ENCODE measurements at places on chromosomes 5 and 9.

DNA sequence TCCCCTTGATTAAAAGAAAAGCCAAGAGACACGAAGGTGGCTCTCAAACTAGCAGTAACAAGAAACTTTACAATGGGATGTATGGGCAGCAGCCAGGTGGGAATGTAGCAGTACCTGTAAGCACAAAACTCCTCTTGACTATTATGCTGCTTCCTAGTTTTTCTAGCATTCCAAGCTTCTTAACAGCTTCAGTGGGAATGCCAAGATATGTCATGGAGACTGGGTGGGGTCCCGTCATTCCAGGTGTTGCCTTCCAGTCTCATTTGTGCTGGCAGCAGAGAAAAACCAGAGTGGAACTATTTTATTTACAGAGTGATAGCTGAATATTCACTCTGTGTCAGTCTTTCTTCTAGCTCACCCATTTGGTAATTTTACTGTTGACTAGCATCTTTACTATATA lies 236.6 kb downstream of the ARL15 start:
- DNase-seq = no peak

- DNase-seq = no peak
Measured at GRCh38 chr9:27582794-27583193, 9.5 kb upstream of the C9orf72 start.

DNA sequence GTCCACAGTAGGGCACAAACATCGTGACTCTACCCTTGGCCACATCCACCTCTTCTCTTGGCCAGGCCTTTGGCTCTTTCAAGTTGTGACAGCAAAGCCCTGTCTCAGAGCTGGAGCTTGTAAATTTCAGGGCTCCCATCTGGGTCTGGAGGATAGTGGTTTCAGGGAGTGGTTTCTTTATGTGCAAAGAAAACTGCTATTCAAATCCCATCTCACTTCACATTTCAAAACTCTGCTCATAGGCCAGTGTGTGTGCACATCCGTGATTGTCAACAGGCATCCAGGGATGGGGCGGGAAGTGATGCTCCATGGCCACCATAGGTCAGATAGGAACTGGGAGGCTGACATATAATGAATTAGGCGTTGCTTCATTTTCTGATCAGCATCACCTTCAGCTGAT lies 107.8 kb upstream of the IL12B start:
- no peak for DNase-seq

- no peak for DNase-seq
Measured at GRCh38 chr9:120191141-120191540, 388.8 kb downstream of the CDK5RAP2 start.

GRCh38 chr5:89287964-89288363 lies 405.0 kb upstream of the MEF2C start:
- no peak for DNase-seq

GRCh38 chr9:94913550-94913949 lies 187.1 kb downstream of the AOPEP start:
- DNase-seq = no peak

DNA sequence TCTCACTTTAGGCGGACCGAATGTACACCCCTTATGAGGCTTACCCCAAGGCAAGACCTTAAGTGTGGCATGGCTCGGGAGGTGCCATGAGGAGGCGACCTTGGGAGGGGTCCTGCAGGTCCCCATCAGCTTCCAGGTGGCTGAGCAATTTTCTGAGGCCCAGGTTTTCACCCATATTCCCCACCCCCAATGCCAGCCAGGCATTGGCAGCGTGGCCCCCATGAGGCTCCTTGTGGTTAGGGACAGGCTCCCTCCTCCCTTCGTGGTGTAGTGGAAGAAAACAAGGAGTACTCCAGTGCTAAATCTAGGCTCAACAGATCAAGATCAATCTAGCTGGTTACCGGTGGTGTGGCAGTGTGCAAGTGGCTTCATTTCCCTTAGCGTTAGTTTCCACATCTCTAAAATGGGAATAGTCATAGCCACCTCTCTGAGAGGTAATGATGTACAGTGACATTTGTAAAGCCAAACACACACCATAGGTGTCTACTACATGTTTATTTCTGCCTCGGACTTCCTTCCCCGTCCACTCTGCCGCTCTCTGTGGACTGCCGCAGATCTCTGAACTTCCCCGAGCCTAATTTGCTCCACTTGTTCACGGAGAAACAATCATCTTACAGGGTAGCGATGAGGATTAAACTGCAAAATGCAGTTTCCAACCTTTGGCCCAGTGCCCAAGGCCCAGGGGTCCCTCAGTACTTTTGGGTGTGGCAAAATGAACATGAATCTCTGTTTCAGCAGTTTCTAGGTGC lies 8.4 kb downstream of the LHX2 start:
- no peak for DNase-seq

GRCh38 chr5:177233206-177233605 lies 70.3 kb downstream of the RAB24 start:
- no peak for DNase-seq

DNA sequence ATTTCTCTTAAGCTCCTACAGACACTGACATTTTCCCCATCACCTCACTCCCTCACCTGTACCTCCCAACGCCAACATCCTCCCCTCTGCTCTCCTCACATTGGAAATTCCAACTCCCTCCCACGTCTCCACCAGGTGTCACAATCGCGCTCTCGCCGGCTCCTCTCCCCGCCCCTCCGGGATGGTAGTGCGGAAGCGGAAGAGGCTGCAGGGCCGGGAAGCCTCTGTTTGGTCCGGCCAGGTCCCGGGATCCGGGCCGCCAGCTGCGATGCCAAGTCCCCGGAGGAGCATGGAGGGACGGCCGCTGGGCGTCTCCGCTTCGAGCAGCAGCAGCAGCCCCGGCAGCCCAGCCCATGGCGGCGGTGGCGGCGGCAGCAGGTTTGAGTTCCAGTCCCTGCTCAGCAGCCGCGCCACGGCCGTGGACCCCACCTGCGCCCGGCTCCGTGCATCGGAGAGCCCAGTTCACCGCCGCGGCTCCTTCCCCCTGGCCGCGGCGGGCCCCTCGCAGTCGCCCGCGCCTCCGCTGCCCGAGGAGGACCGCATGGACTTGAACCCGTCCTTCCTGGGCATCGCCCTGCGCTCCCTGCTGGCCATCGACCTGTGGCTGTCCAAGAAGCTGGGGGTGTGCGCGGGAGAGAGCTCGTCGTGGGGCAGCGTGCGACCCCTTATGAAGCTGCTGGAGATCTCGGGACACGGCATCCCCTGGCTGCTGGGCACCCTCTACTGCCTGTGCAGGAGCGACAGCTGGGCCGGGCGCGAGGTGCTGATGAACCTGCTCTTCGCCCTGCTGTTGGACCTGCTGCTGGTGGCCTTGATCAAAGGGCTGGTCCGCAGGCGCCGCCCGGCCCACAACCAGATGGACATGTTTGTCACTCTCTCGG lies at the start of gene PLPP6:
TSS of gene PLPP6 (plus strand) at position 187 of the 881 bp plus-strand sequence. CDS start at position 269, 82 bp downstream.
- no peak for DNase-seq

GRCh38 chr9:114880291-114880745 lies 50.1 kb downstream of the TNFSF8 start:
- no peak for DNase-seq

- no peak for DNase-seq
Measured at GRCh38 chr5:18503797-18504328, 869.6 kb downstream of the TAF11L14 start.

DNA sequence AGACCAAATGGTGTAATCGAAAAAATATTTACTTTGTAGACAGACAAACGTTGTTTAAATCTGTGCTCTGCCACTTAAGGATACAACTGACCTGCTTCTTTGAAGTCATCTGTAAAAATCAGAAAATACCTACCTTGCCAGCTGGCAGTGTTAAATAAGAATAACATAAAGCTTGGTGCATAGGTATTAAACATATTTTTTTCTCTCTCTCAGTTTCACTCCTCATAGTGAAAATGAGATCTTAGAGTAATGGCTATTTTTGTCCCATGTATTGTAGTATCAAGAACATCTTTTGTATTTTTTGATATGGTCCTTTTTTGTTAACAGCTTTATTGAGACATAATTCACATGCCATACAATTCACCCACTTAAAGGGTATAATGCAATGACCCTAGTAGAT lies 17.9 kb upstream of the RANBP17 start:
- no peak for DNase-seq

DNA sequence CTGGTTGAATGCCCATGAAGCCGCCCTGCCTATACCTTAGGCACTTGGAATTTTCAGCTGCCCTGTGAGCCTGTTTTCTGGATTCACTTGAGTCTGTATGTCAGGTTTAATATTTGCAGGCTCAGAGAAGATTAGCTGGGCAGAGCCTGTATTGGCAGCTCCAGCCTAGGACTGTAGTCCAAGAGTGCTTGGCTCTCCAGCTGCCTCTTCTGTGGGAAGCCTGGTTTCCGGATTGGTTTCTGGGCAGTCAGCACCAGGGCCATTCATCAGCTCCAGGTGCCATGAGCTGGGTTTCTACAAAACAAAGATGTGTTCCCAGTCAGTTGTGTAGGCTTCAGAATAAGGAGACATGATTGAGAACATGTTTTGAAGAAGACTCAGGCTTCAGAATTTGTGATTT lies 90.1 kb downstream of the ARHGAP26 start:
- no peak for DNase-seq

DNA sequence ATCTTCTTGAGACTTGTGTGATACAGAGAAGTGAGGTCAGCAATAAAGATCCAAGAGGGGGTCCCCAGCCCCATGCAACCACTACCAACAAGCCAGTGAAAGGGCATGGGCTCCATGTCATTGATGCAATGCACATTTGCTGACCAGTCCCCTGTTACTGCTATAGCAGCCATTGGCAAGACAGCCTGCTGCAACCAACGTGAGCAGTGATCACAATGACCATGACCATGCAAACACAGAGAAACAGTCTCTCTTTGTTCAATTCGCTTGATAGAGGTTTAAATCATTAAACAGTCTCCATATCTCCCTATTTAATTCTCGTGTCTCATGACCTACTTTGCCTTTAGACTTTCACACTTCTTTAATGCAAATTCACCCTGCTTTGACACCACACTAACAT lies 30.0 kb upstream of the FOXB2 start:
- DNase-seq = no peak

DNA sequence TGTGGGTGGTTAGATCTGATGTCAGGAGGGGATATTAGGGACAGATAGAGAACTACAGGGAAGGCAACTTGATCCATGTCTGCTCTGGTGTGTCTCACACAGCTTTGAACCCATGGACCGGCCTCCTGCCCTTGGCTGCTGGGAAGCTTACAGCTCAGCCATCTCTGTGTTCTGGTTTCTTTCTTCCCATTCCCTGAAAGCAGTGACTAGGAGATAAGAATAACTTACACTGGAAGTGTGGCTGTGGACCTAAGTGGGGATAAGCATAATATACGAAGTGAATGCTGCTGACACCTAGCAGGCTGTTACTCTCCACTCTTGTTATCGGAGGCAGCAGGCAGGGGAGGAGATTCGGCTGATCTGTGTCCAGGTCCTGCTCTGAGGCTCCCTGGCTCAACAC lies 282.3 kb upstream of the TUT7 start:
- DNase-seq = no peak

- DNase-seq = no peak
Measured at GRCh38 chr9:31112491-31112890, 1272.0 kb upstream of the ACO1 start.

DNA sequence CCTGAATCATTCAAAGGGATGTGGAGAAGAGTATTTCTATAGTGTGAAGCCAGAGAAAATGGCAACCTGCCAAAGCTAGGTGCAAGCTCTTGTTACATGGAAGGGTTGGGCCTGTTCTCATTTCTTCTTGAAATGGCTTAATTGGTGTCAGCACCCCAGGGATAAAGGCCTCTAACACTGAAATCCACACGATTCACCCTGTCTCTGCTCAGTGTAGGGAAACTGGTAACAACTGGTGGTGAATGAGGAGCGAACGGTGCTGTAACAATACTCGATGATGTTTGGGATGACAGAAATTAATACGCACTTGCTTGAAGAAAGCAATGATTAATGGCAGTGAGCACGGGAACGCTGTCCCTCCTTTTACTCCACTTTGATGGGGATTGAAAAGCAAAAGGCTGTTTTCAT lies 16.2 kb downstream of the PBX3 start:
- DNase-seq = peak; percentile 75

DNA sequence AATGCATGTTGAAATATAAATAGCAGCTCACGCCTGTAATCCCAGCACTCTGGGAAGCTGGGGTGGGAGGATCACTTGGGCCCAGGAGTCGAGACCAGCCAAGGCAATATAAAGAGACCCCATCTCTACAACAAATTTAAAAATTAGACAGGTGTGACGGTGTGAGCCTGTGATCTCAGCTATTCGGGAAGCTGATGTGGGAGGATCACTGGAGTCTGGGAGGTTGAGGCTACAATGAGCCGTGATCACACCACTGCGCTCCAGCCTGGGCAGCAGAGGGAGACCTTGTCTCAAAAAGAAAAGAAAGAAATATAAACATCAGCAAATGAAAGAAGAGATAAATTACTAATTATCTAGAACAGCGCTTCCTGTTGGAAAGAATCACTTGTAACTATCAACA lies 105.0 kb downstream of the MAPKAP1 start:
- DNase-seq = no peak

- DNase-seq = no peak
Measured at GRCh38 chr9:82504620-82505019, 516.0 kb downstream of the SPATA31D1 start.
